GOT3 (cell line): ENCODE measurements at places on chromosomes 11 and 22.

DNA sequence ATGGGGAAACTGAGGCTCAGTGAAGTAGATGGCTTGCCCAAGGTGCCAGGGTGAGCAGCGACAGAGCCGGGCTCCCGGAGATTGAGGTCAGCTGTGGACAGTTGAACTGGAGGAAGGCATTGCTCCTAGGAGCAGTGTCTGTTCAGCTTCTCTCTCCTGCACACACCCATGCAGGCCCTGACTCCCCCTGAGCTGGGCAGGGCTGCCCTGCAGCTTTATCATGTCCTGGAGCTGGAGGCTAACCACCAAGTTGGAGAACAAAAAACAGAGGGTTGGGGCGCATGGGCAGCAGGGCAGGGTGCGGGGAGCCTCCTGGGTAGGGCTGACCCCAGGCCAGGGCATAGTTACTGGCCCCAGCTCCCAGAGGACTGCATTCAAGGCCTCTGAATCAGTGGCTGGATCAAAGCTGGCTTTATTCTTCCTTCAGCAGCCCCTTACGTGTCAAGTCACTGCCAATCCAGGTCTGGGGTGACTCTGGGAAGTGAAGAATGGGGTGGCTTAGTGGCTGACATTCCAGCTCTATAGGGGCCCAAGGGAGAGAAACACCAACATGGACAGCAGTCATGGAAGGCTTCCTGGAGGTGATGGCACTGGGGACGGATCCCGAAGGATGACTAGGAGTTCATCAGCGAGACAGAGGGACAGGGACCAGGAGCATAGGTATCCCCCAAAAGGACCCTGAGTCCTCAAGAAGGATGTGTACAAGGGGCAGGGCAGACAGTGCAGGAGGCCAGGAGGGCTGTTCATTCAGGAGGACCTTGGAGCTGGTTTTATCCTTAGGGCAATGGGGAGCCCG, 83.8 kb downstream of the CACNA1I start:
- DNase-seq, result no peak

GRCh38 chr11:72653649-72654048, 20.6 kb downstream of the PDE2A start:
- no peak for DNase-seq

- DNase-seq, result no peak
Observed at GRCh38 chr22:29584975-29585374, 4.1 kb upstream of the NIPSNAP1 start.

- DNase-seq, result peak; percentile 13
Observed at GRCh38 chr11:34266090-34266912, 91.5 kb downstream of the ABTB2 start.

GRCh38 chr11:28384418-28384817, 276.2 kb downstream of the METTL15 start:
- DNase-seq, result no peak

DNA sequence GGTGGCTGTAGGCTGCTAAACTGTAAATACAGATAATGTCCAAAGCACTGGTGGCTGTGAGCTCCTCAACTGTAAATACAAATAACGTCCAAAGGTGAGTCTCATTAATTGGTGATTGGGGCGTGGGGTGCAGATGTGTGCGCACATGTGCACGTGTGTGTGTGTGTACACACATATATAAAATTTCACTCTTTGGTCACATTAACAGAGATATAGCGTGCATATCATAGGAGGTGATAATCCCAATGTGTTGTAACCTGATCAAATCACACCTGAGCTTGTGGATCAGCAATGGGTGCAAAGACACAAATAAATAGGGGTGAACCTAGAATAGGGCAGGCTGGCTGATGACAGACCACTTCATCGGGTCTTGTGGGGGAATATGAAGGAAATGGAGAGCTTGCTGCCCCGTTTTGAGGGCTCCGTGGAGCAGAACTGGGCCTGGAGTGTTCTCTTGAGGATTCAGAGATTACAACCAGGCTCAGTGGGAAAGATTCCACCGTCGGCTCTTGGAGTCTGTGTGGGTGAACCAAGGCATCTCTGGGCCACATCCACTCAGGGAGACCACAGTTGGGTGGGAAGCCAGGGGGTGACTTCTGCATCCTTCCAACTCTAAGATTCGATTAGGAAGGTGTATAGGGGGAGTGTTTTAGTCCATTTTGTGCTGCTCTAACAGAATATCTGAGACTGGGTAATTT, 24.9 kb upstream of the OSBPL5 start:
- no peak for DNase-seq

DNA sequence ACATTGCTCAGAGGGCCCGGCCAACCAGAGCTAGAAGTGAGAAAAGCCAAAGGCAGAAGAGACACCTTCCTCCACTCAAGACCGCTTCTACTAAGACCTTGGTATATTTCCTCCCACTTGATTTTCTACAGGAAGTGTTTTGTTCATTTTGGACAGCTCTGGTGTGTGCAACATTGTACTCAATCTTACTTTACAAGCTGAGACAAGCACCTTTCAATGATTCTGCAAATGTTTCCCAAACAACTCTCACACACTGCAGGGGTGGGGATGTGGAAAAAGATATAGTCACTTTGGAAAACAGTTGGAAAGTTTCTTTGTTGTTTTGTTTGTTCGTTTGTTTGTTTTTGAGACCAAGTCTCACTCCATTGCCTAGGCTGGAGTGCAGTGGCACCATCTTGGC, 15.7 kb downstream of the MYO18B start:
- no peak for DNase-seq

GRCh38 chr11:69788956-69789355, 13.8 kb upstream of the FGF4 start:
- no peak for DNase-seq

- DNase-seq, result no peak
Observed at GRCh38 chr22:17903564-17904295, 120.6 kb downstream of the MICAL3 start.

- DNase-seq, result no peak
Observed at GRCh38 chr22:49827271-49827852, 311 bp downstream of the BRD1 start.

DNA sequence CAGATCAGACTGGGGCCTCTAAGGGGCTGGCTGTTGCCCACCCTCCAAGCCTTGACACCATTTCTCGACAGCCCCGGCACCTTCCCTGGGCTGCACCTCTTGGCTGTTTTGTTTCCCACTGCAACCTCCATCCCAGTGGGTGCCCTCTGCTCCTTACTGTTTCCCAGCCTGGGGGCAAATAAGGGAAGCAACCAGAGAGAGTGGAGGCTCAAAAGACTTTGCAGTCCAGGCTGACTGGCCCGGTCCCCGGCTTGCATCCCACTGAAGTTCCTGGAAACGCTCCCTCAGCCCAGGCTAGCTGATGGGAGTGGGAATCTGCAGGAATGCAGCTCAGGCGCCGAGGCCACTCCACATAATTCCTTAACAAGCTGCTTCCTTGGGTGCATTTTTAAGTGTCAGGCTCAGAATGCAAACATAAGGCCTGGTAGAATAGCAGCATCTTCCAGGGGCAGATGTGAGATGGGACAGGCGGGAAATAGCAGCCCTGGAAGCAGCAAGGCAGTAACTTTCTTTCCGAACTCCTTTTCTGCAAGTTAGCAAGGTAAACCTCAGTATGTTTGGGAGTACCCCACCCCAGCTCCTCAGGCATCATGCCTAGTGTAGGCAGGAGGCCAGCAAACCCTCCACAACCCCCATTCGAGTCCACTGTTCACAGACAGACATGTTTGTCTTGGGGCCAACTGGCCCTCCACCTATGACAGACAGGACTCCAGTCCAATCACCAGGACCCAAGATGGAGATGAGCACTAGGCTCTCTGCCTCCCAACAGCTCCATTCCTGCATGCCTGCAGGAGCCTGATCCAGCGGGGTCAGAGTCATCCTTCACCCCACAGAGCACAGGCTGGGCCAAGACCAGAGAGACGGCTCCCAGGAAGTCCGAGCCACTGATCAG, 39.3 kb downstream of the RPL27A start:
- no peak for DNase-seq

DNA sequence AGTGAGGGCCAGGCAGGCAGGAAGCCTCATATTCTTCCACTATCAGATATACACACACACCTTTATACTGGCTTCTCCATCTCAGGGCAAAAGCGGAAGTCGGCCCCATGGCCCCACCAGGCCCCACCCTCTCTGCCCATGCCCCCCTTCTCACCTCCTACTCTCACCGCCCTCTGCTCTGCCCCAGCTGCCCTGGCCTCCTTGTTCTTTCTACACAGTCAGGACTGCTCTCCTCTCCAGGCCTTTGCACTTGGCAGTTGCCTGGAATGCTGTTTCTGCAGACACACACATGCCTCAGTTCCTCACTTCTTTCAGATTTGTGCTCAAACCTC, 25.3 kb downstream of the OTOG start:
- DNase-seq, result no peak

DNA sequence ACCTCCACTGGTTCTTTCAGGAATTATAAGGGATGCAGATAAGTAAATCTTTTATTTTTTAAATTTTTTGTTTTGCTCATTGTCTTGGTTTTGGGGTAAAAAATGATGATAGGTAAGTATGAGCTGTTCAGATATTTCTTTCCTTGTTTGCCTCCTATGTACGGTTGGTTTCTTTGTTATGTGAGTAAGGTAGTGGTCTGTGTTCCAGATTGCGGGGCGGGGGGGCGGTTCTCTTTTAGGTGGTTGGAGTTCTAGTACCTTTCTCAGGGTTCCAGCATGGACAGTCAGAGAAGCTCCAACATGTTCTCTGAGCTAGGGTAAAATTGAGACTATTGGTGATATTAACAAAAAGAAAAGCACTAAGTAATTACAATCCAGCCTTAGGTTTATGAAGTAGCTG, 2.4 kb downstream of the CTNND1 start:
- no peak for DNase-seq

GRCh38 chr22:50445880-50446707, 28.7 kb downstream of the SBF1 start:
- DNase-seq, result no peak

DNA sequence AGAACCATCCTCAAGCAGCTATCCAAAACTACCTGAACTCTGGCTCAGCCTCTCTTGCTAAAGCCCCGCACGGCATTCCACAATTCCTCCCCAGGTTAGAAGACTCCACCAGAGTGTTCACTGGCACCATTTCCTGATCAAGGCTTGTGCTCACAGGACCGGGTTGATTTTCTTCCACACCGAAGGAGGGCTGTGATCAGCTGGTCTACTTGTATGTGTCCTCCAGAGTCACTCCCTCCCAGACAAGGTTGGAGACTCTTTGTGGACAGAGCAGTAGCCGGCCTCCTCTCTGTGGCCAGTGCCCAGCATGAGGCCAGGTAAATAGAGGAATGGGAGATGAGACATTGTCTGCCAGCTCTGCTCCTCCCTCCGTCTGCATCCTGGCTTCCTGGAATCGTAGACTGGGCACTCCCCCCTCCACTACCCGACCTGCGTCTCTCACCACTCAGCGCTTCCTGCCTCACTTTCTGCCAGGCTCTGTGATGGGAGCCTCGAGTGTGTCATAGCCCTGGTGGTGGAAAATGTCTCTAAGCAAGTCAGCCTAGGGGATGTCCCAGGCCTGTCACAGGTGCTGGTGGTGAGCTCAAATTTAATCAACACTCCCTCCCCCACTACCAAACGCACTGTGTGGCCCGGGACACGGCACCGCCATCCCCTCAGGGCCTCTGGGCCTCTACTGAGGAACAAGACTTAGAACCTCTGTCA, 12.5 kb upstream of the TMPRSS6 start:
- no peak for DNase-seq

DNA sequence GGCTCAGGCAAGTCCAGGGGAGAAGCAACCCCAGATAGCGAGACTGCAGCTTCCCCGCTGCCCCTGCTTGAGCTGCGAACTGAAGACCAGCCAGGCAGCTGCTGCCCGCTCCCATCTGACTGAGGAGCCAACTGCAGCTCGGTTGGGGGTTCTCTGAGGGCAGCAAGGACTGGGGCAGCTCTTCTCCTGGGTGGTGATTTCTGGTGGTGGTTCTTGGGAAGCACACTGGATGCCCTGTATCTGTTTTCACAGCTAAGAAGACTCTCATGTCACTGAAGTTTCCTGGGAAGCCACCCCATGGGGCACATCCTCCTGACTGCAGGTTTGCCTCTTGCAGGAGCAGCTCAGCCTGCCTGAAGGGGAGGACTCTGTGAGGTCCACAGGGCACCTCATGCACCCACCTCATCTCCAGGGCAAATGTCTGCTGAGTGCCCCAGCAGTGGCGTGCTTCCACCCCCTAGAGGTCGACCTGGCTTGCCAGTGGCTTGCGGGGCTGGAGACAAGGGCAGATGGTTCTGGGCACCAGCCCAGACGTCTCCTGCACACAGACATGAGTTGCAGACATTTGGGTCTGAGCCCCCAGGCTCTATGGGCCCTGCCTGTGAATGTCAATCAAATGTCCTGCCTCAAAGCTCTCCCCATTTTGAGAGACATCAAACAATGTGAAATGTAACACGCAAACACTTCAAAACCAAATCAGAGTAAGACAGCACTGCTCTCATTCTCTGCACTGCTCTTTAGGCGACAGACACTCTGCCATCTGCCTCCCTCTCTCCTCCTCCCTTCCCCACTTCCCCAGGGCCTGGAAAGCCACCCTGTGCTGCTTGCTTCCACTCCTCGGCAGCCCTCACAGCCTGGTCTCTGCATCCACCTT, 800.9 kb downstream of the BRD1 start:
- no peak for DNase-seq

- no peak for DNase-seq
Observed at GRCh38 chr11:125093502-125093901, 17.9 kb downstream of the TMEM218 start.

DNA sequence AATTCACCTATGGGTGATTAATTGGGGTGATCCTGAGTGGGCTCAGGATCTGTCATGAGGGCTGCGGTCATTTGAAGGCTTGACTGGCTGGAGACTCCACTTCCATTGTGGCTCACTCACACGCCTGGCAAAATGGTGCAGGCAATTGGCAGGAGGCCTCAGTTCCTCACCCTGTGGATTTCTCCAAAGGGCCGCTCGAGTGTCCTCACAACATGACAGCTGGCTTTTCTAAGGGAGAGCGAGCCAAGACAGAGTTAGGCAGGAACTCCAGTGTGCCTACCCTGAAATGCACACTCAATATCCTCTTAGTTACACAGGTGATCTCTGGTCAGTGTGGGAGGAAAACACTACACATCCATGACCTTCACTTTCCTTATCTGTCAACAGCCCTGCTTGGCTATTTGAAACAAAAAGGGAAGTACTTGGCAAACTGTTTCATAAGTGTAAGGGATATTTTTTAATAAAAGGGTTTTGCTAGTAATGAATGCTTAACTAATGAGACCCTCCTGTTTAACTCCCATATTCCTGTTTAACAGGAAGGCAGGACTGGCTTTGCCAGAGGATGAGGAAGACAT, 25.7 kb downstream of the OSBP2 start:
- no peak for DNase-seq

DNA sequence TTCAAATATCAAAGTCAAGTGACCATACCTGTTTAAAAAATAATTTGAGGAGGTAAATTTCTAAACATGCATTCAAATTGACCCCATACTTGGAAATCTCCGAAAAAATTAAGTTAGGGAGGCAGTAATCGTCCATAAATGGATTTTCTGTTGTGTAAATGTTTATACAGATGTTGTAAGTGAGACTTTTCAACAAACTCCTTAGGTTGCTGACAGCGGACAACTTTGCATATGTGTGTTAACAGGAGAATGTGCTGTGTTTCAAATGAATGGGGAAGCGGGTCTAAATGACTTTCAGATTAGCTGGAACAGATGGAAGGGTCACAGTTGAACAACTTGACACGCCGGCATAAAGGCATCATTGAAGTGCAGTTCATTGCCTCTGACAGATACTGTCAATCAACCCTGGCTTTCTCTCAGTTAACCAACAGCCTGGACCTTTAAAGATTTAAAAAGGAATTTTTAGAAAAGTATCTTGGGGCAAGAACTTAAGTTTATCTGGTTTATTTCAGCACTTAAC, 98.2 kb upstream of the DBX1 start:
- DNase-seq, result no peak
